Esophagus squamous epithelium (tissue), 5 donors: ENCODE measurements at places on chromosomes 16 and 17.

- DNase-seq, result no peak
Observed at GRCh38 chr16:87074641-87075318, 242.4 kb downstream of the C16orf95 start.

- DNase-seq, result no peak
Observed at GRCh38 chr16:67762385-67762784, 43.3 kb upstream of the GFOD2 start.

- no peak for DNase-seq
Observed at GRCh38 chr17:39684369-39685192, 3.3 kb downstream of the PGAP3 start.

- no peak for DNase-seq
Observed at GRCh38 chr17:2965621-2966595, 97.5 kb downstream of the OR1D5 start.

- no peak for DNase-seq
Observed at GRCh38 chr17:8955021-8955959, 10.2 kb downstream of the PIK3R5 start.

DNA sequence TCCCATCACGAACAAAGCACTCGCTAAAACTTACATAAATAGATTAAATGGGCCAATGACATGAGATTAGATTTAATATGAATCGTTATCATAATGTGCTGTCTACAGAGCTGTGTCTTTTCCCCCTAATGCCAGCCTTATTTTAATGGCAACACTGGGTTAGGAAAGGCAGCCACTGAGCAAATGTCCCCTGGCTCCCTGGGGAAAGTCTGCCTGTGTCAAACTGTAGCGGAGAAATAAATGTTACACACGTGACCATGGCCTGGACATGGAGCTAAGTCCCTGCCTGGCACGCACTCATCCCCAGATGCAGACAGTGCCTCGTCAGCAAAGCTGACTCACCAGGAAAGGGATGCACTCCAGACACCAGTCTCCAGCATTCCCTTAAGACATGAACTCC, 61.3 kb upstream of the SDK2 start:
- DNase-seq, result no peak

GRCh38 chr17:74442670-74443515, 11.0 kb downstream of the GPRC5C start:
- DNase-seq, result no peak

DNA sequence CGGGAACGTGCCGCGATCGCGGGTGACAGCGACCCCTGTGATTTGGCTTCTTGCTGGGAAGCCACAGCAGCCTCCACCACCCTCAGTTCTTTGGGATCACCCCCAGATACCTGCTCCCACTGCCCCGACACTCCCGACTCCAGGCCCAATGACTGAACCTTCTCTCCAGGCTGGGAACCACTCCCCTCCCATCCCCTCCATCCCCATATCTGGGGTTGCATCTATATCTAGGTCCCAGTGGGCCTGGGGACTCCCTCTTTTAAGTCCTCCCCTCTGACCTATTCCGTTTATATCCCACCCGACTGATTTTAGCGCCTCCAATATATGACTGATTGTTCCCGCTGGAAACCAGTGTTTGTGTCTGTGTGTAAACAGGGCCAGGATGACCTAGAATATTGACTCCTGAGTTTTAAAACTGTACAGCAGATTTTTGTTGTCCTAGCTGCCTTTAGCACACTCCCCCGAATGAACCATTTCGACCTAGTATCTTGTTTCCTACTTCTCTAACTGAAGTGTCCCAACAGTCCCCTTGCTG, 667 bp downstream of the PSMD3 start:
- DNase-seq, result no peak

DNA sequence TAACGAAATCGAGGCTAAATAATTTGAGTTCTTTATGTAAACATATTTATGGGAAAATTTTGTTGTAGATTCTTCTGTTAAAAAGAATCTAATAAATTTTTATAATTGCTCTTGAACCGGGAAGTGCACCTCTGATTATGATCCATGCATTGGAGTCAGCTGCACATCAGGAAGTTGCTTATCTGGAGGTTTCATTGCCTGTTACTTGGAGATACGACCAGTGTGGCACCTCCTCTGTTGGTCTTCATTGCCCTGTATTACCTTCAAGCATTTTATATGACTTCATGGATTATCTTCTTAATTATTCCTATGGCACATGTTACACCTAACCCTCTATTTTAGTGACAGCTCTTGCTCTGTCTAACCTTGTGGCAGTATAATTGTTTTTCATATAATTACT, 312.6 kb upstream of the TBX2 start:
- DNase-seq, result no peak

- no peak for DNase-seq
Observed at GRCh38 chr17:65529040-65529633, 32.3 kb downstream of the AXIN2 start.

DNA sequence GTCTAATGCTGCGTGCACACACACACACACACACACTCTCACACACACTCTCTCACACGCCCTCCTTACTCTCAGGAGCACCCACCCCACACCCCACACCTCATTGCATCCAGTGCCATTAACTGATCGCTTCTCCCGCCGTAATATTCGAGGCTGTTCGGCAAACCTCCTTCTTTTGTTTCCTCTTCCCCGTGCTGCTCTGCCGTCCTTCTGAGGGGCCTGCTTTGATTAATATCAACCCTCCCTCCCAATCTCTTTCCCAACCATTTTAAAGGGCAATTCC, 156.2 kb upstream of the TNRC6C start:
- no peak for DNase-seq

GRCh38 chr16:85461022-85461813, 151.9 kb upstream of the GSE1 start:
- no peak for DNase-seq

DNA sequence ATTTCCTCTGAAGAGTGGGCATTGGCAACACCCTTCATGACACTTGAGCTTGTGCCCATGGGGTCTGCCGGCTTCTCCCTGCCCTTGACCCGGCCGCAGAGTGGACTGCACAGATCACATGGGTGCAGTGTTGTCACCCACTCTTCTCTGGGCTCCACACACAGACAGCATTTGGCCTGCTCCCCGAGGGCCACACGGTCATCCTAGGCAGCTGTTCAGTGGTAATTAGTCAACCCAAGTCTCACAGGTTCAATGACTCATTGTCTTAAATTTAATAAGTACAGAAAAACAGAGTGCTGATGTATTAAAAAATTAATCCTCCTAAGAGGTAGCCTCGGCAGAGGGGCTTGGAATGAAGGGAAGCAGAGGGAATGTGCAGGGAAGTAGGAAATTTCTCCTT, 204.8 kb downstream of the MSI2 start:
- no peak for DNase-seq

DNA sequence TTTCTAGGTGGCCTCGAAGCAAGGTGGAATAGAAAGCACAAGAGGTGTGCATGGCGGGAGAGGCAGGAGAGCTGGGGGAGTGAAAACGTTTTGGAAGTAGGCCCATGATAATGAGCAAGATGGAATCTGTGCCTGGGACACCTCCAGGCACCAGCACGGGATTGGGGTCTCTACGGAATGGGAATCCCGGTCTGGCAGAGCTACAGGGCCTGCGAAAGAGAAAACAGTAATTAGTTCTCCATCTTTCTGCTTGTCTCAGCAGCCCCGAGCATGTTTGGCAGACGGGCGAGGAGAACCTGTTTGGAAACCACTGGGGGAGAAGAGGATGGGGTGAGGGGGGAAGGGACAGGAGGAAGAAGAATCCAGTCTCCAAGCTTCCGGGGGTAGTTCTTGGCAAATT, 258.7 kb downstream of the SOX9 start:
- no peak for DNase-seq

DNA sequence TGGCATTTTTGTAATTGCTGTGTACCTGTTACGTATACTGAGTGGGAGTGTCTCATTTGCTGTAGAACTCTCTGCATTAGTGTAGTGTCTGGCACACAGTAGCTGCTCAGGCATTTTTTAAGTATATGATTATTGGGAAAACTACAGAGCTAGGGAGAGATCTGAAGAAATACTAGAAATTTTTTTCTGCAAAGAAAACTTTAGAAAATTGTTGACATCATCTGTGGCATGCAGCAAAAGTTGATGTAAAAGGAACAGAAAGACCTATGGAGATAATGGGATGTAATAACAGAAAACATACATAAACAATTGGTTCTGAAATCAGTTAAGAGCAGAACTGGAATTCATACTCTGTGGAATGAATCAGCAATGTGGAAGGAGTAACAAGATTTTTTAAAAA, 11.6 kb downstream of the CLTC start:
- no peak for DNase-seq

DNA sequence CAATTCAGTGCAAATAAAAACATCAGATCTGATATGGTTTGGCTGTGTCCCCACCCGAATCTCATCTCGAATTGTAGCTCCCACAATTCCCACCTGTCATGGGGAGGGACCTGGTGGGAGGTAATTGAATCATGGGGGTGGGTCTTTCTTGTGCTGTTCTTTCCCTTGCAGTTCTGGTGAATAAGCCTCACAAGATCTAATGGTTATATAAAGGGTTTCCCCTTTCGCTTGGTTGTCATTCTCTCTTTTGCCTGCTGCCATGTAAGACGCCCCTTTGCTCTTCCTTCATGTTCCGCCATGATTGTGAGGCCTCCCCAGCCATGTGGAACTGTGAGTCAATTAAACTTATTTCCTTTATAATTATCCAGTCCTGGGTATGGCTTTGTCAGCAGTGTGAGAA, 68.9 kb upstream of the NFAT5 start:
- DNase-seq, result no peak

- DNase-seq, result no peak
Observed at GRCh38 chr17:76695059-76695831, 15.5 kb downstream of the MXRA7 start.

DNA sequence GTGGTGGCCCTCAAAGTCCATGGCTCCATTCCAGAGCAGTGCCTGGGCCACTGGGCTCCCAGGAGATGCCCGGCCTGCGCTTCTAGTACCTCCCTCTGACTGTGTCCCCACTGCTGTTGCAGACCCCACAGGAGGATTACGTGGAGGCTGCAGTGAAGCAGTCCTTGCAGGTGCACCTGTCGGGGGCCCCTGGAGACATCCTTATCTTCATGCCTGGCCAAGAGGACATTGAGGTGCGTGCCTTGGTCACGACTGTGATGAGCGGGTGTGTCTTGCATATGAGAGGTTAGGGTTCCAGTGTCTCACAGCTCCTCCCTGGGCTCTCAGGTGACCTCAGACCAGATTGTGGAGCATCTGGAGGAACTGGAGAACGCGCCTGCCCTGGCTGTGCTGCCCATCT, 11.3 kb downstream of the DHX38 start:
- no peak for DNase-seq

- no peak for DNase-seq
Observed at GRCh38 chr17:37447641-37448040, 41.0 kb downstream of the TADA2A start.

DNA sequence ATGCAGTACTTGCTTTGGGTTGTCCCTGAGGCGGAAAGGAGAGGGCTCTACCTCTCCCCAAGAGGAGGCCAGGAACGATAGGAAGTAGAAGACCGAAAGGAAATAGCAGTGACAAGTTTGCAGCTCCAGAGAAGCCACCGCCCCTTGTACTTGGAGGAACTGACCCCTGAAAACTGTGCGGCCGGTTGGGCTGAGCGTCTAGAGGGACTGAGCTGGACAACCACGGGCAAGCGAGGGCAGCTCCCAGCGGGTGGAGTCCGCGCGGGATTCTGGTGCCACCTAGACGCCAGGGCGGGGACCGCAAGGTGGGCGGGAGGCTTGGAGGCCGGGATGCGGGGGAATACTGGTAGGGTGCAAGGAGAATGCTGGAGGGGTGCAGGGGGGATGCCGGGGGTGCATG, 1.3 kb upstream of the SLC6A4 start:
- DNase-seq, result no peak

GRCh38 chr16:57645691-57646387, 17.4 kb downstream of the ADGRG1 start:
- DNase-seq, result no peak

DNA sequence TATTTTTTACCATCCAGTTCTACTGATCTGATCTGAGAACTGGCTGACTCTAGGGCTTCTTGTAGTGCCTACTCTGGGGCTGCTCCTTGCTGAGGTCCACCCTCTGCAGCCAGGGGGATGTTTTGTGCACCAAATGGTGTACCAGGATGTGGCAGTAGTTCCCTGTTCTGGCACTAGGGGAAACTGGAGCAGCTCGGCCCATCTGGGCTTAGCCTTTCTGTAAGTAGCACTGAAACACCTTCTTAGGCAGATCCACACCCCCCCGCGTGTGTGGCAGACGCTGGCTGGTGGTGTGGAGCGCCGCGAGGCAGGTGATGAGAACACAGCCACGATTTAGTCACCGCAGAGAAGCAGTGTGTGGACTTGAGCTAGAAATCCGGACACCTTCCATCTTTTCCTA, 17.0 kb downstream of the DUSP14 start:
- no peak for DNase-seq

- no peak for DNase-seq
Observed at GRCh38 chr17:67606896-67607604, 110.7 kb upstream of the NOL11 start.

- DNase-seq, result no peak
Observed at GRCh38 chr16:17784073-17784472, 313.3 kb upstream of the XYLT1 start.

DNA sequence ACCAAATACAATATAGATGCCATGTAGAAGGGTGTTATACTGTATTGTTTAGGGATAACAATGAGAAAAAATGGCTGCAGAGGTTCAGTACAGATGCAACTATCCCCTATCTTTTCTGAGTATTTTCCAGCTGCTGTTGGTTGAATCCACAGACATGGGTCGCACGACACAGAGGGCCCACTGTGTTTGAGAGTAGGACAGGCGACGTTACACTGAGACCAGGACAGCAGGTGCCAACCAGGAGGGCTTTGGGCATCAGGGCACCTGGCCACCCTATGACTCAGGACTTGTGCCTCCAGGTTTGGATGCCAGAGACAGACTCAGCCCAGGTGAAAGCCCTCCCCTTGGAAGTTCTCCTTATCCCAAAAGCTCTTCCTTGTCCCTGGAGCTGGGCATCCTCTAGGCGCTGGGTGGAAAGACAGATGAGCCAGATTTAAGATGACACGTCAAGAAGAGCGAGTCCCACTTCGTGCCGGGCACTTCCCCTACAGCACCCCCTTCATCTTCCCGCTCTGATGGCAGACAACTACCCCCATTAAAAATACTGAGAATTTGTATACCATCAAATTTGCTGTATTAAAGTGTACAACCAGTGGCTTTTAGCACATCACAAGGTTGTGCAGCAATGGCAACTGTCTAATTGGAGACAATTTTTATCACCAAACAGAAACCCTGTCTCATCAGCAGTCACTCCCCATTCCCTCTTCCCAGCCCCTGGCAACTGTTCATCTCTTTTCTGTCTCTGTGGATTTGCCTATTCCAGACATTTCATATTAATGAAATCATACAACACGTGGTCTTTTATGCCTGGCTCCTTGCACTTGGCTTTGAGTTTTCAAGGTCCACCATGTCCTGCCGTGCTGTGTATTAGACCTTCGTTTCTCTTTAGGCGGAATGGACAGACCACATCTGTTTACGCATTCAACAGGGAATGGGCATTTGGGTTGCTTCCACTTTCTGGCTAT, 30.6 kb downstream of the TNFRSF13B start:
- no peak for DNase-seq

- DNase-seq, result no peak
Observed at GRCh38 chr17:9934331-9934730, 29.3 kb upstream of the RCVRN start.

GRCh38 chr17:45160447-45161287, 1.0 kb upstream of the HEXIM2 start:
- DNase-seq, result no peak
